Activated naive CD4-positive, alpha-beta T cell (primary cell): ENCODE measurements at places on chromosomes 12 and 14.

- DNase-seq = no peak
These were observed 449.6 kb upstream of the RGS6 start for GRCh38 chr14:71482671-71483070.

DNA sequence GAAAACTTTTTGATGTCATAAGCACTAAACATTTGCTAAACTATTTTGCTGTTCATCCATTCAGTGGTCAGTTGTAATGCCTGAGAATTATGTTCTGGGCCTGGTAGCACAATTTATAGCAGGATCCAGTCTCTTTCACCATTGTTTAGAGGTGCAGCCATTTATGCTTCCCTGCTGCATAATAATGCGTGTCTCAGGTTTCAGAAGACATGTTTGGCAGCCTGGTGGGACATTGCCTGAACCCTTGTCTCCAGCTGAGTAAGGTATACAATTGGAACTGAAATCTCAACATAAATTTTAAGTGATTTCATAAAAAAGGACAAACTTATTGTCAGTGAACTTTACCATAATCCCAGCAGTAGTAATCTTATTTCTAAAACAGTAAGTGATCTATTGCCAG lies 94.8 kb downstream of the POLR3B start:
- no peak for DNase-seq

- DNase-seq = no peak
These were observed 240.3 kb downstream of the ZFP36L1 start for GRCh38 chr14:68552602-68553001.

DNA sequence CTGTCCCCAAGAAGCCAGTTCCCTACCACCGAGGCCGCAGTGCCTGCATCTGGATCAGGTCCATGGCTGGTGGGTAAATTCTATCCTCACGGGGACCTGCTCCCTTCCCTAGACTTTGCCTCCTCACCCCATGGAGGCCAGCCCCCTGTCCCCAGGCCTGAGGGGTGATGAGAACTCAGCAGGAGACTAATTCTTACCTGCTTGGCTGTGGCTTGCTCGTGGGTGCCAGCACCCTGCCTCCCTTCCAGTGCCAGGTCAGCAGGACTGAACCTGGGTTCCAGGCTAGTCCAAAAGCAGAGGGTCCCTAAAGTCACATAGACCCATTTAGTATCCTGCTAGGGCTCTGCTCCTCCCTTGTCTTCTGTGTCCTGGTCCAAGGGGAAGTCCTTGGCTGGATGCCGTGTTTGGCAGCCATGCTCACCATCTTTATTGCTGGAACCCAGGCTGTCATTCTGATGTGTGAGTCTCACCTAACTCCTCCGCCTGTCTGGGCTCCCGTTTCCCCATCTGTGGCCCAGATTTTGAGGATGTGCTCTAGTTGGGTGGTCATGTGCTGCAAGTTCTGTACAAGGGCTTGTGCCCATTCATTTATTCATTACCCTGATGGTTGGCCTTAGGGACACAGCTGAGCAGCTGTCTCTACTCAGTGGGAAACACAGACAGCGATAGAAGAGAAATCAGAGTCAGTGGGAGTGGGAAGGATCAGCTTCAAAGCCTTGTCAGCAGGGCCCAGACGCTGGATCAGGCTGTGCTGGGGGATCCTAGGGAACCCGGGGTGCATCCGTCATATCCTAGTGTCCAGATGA lies 949 bp downstream of the PLBD2 start:
- DNase-seq = no peak

DNA sequence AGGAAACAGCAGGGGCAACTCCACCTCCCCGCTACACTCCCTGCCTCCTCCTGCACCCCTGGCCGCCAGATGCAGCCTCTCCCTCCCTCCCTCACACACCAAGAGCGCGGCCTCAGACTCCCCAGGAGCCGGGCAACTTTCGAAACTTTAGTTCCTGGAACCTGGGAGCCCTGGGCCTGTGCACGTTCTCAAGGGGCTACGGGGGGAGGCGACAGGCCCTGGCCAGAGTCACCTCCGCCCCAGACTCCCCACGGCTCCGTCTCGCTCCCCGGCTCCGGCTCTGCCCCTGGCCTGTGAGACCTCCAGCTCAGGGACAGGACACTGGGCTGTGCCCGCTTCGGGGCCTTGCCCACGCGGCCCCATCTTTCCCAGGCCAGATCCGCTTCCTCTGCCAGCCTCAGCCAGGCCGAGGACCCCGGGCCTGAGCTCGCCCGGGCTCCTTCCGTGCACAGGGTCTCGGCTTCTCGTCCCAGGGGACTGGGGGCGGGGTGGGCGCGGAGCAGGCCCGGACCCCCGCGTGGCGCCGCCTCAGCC lies 5.5 kb downstream of the AMN start:
- no peak for DNase-seq

DNA sequence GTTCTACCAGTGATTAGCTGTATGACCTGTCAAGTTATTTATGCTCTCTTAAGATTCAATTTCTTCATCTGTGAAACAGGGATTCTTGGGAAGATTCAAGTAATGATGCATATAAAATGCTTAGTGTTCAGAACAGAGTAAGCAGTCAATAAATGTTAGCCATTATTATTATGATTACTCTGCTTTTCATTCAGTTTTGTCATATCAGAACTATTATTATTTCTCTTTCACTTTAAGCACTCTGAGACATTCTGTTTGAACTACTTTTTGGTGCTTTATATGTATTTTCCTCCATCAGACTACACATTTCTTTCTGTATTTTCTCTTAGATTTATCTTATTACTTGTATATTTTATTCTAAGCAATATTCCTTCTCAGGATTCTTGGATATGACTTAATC lies 81.2 kb downstream of the CFAP54 start:
- no peak for DNase-seq

- no peak for DNase-seq
These were observed 44.0 kb downstream of the ARMH4 start for GRCh38 chr14:58107947-58108552.

DNA sequence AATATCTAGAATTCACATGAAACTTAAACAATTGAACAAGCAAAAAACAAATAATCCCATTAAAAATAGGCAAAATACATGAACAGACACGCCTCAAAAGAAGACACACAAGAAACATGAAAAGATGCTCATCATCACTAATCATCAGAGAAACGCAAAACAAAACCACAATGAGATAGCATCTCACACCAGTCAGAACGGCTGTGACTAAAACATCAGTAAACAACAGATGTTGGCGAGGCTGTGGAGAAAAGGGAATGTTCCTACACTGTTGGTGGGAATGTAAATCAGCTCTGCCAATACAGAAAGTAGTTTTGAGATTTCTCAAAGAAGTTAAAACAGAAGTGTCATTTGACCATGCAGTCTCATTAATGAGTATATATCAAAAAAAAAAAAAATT lies 121.3 kb downstream of the PTPRO start:
- no peak for DNase-seq

GRCh38 chr14:90017371-90017770 lies 44.4 kb upstream of the KCNK13 start:
- no peak for DNase-seq

- DNase-seq = no peak
These were observed 66.0 kb downstream of the NT5DC3 start for GRCh38 chr12:103774977-103775560.

DNA sequence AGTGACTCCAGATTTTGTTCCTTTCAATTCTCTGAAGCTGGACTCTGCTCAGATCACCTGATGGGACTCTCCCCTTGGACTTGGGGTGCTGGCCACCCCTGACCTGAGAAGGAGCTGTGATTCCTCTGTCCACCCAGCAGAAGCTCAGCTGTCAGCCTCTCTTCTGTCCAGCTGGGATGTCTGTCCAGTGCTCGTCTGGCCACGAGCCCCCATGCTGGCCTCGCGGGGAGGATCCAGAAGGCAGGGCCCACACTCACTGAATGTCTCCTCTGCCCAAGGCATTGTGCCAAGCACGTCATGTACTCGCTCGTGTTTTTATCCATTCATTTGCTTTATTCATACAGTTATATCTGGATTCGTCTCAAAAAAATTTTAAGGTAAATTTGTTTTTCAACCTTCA lies 14.2 kb upstream of the SLC24A4 start:
- no peak for DNase-seq

- no peak for DNase-seq
These were observed 1.6 kb downstream of the TMEM229B start for GRCh38 chr14:67486890-67487289.

DNA sequence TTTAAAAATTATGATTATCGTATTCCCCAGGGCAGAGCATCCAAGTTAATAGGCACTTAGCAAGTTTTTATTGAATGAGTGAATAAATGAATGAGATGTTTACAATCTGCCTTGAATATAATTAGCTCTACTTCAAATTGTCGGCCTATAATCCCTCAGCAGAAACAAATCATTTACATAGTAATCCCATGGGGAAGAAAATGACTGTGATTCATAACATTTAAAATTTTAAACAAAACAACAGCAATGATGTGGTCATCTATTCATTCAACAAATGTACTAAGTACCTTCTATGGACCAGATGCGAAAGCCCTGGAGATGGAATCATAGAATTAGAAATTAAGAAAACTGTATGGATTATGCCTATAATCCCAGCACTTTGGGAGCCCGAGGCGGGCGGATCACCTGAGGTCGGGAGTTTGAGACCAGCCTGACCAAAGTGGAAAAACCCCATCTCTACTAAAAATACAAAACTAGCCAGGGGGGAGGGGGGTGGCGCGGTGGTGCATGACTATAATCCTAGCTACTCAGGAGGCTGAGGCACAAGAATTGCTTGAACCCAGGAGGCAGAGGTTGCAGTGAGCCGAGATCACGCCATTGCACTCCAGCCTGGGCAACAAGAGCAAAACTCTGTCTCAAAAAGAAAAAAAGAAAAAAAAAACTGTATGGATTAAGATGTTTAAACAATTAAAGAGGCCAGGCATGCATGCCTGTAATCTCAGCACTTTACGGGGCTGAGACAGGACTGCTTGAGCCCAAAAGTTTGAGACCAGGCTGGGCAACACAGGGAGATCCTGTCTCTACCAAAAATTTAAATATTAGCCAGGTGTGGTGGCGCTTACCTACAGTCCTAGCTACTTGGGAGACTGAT lies 17.7 kb upstream of the MDM2 start:
- no peak for DNase-seq

- DNase-seq = no peak
These were observed 140.0 kb downstream of the PDE3A start for GRCh38 chr12:20508359-20508758.

DNA sequence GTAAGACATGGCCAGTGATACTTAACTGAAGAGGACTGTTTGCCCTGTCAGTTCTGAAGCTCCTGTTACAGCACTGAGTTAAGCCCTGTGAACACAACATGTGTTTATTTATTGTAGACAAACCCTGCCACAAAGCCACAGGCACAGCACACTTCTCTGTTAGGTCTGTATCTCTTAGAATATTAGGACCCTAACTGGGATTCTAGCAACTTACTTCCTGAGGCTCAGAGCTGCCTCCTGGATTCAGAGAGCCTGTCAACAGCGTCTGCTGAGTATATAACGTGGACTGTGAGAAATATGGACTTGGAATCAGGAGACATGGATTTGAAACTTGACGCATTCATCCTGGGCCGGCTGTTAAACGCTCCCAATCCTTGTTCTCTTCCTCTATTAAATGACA lies 135.0 kb upstream of the HIF1A start:
- DNase-seq = no peak

DNA sequence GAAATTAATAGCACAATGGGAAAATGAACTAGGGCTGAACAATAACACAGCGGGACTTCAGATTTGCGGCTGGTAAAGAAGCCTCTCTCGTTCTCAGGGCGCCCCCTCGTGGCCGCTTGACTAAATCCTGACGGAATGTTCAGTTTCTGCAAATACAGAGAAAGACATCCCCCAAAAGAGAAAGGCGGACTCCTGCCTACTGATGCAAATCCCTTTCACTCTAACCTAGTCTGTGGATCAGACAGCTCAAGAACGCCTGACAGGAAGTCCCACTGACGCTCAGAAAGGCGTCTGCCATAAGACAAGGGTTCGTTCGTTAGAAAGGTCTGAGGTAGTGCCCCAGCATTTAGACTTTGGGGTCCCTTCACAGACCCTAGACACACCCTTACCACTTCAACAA lies 2.5 kb downstream of the NUAK1 start:
- DNase-seq = peak; percentile 65

- no peak for DNase-seq
These were observed 8.8 kb upstream of the CDK17 start for GRCh38 chr12:96408993-96409392.

DNA sequence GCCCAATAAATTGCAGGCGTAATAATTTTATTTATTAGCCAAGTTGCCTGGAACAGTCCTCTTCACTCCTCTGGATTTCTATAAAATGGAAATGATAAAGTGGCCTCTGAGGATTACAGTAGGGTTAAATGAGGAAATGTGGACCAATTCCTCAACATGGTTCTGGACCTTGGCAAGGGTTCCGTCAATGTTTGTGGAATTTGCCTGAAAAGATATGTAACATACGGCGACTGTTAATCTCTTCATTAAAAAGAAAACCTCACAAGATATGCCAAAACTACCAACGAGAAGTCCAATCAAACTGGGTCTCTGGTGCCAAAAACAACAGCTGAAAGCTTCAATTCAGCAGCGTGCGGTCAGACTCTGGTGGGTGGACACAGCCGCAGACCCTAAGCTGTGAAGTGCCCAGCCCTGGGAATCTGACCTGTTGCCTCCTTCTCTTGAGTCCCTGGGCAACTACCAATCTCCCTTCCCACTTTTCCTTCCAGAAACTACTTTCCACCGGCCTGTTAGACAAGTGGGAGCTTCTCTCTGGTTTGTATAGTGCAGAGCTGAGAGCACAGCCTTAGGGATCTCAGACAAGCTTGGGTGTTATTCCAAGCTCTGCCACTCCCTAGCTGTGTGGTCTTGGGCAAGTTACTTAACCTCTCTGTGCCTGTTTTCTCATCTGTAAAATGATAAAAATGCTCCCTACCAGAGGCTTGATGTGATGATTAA lies 190.5 kb upstream of the GSC start:
- DNase-seq = no peak

- DNase-seq = no peak
These were observed 26.2 kb downstream of the MEG3 start for GRCh38 chr14:100851946-100852620.

DNA sequence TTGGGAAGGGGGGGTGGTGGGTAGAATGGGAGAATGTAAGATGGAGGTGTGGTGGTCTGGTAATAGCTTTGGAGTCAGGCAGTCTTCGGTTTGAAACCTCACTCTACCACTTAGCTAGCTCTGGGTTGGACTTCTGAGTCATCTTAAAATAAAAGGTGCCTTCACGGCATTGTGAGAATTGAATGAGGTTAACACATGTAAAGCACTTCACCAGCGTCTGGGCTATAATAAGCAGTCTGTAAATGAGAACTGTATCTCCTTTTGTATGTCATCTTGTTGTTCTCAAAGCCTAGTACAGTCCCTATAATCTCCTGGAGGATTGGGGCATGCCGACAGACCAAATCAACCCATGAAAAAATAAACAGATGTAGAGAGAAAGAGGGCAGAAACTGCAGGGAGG lies 11.2 kb downstream of the C2CD5 start:
- no peak for DNase-seq
